ENCODE measurements at places on chromosomes 16 and 17. TPM values are rescaled to one million over a fixed set of nuclear protein-coding genes. Genes with fewer than 3 reads are reported as not detected.

DNA sequence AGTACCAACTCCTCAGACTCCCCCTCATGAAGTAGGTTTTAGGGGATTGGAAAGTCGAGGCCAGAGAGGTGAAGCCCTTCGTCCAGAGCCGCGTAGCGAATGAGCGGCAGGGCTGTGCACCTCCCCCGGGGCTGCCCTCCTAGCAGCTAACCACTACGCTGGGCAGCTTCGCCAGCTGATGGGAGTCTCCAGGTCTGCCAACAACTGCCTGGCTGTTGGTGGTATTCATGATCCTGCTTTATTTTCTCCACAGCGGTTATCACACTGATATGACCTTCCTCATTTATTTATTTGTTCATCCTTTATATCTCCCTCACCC lies 773 bp upstream of the NETO2 start:
- peak overlapping the region; percentile 77 for H3K4me3 ChIP-seq
- H3K27me3 ChIP-seq, result peaks cover 34% of the 10 kb centered on the region
- H3K27ac ChIP-seq, result no peak overlapping the region
- no peak for DNase-seq

DNA sequence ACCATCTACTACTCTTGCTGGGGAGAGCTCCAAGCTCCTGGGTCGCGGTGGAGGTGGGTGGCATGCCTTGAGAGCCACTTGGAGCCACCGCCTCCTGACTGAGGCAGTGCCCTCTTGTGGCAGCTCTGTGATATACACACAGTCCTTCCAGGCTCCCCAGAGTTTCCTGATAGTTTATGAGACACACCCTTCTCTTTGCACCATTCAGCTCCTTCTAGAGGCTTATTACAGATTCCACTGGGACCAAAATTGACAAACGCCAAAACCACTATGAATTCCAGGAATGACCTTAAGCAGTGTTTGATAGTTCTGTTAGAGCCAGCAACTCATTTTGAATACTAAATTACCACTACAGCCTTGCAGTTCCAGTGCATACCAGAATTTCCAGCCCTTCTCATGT lies 170.1 kb upstream of the CDH13 start:
- no peak overlapping the region for H3K4me3 ChIP-seq
- no peak overlapping the region for H3K27ac ChIP-seq
- H3K36me3 ChIP-seq, result no peaks in the 10 kb centered on the region
- peak; percentile 30 for DNase-seq
- H3K27me3 ChIP-seq, result no peaks in the 10 kb centered on the region
- no peaks in the 10 kb centered on the region for H3K4me1 ChIP-seq

- no peak overlapping the region for H3K4me3 ChIP-seq
- H3K4me1 ChIP-seq, result peaks cover 51% of the 10 kb centered on the region
- H3K27me3 ChIP-seq, result peaks cover 22% of the 10 kb centered on the region
- no peaks in the 10 kb centered on the region for H3K36me3 ChIP-seq
These were observed 46.6 kb downstream of the RGS9 start for GRCh38 chr17:65183736-65184135.

The MT1M gene
- total RNA-seq, result not detected

The NTN1 gene
- 1.5 TPM for total RNA-seq

The GPR139 gene
- not detected for total RNA-seq

- H3K4me3 ChIP-seq, result no peak overlapping the region
- no peaks in the 10 kb centered on the region for H3K4me1 ChIP-seq
- H3K36me3 ChIP-seq, result no peaks in the 10 kb centered on the region
- DNase-seq, result no peak
- no peaks in the 10 kb centered on the region for H3K27me3 ChIP-seq
These were observed 26.8 kb downstream of the GINS2 start for GRCh38 chr16:85661740-85662481.

The NUPR1 gene
- not detected for total RNA-seq

Measured in activated T-cell treated with anti-CD3 and anti-CD28 coated beads, Interleukin-2, amount 50 U/mL, for 72 hours (primary cell).